ENCODE measurements at places on chromosomes 11 and 22. TPM values are rescaled to one million over a fixed set of nuclear protein-coding genes. Genes with fewer than 3 reads are reported as not detected.

DNA sequence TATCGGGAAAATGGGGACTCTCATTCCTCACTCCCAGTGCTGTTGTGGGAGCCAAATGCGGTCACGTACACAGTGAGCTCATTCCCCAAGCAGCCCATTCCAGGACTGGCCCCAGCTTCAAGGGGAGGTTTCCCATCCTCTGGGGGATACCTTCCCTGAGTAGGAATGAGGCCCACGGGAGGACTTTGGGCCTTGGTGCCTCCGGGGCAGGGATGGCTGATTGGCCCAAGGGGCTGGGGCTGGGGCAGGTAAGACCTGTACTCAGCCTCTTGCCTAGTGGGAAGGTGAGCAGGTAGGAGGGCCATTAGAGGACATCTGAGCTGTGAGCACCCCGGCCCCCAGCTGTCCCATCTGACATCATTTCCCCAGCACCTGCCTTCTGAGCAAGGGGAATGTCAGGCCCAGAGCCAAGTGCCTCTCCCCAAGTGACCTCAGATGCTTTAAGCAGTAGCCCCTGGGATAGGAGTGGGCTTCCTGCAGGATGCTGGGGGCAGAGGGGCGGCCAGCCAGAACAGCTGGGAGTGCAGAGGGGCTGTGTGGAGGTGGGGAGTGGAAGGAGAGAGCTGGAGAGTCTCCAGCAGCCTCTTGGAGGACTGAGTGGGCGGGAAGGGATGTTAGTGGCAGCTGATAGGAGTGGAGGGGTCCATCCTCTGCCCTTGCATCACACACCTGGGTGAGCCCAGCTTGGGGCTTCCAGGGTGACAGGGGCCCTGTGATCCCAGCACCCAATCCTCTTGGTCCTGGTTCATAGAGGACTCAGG lies 58.4 kb downstream of the CD82 start:
- DNase-seq = peak; percentile 89
- no peak overlapping the region for H3K4me3 ChIP-seq
- H3K4me1 ChIP-seq = peaks cover 61% of the 10 kb centered on the region
- no peak overlapping the region for H3K27ac ChIP-seq

DNA sequence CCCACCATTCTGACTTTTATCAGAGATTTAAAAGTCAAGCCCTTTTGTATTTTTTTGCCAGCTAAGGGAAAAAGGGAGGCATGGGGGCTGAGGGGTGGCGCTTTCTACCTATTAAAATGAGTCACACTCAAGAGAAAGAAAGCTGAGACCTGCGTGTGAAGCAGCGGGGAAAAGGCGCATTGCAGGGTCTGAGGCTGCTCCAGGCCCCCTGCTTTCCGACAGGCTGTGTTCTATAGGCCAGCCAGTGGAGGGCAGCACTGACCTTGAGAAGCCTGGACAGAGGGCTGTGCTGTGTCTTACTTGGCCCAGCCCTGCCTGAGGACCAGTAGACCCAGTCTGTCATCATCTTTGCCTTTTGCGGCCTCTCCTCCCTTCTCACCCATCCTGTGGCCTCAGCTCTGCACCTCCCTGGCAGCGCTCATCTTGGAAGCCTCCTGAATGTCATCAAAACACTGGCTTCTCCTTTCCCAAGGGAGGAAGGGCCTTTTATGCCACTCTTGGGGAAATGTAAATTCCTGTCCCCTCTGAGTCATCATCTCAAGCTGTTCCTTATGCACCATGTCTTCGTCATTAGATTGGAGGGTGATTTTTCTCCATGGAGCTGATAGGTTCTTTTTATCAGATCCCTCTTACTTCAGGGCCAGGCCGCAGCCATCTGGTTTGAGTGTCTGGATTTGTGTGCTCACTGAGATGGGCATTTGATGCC lies 12.6 kb upstream of the MAPK8IP1 start:
- H3K27ac ChIP-seq = no peak overlapping the region
- H3K27me3 ChIP-seq = no peaks in the 10 kb centered on the region
- H3K4me1 ChIP-seq = no peaks in the 10 kb centered on the region
- H3K36me3 ChIP-seq = peaks cover 98% of the 10 kb centered on the region
- H3K4me3 ChIP-seq = no peak overlapping the region
- DNase-seq = no peak

DNA sequence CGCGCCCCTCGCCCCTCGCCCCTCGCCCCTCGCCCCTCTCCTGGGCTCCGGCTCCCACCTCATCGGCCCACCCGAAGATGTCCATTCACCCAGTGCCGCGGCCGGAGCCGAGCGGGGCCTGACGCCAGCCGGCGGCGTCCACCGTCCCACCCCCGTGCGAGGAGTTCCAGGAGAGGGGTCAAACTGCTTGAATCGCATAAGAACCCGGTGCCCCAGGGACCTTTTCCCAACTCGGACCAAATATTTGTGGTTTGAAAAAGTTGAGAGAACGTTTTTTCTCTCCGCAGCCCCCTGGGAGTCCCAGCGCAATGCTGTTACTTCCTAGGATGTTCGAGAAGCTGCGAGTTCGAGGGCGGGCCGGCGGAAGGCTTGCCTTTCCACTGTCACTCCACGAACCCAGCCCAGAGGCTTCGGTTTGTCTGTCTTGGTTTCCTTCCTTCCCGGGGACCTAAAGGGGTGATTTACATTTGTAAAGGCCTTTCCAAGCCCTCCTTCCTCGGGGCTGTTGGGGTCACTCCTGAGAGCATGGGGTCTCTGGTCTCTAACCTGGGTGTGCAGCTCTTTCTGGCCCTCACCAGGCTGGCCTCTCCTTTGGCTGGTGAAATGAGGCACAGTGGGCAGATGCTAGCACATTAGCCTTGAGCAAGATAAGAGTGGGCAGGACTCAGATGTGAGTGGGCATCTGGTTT lies 38.0 kb downstream of the ETS1 start:
- peaks cover 53% of the 10 kb centered on the region for H3K4me1 ChIP-seq
- H3K27me3 ChIP-seq = no peaks in the 10 kb centered on the region
- H3K27ac ChIP-seq = peak overlapping the region; percentile 78
- no peaks in the 10 kb centered on the region for H3K36me3 ChIP-seq

Gene SNX15
- total RNA-seq = 57.1 TPM

Gene NLRP14
- not detected for total RNA-seq

DNA sequence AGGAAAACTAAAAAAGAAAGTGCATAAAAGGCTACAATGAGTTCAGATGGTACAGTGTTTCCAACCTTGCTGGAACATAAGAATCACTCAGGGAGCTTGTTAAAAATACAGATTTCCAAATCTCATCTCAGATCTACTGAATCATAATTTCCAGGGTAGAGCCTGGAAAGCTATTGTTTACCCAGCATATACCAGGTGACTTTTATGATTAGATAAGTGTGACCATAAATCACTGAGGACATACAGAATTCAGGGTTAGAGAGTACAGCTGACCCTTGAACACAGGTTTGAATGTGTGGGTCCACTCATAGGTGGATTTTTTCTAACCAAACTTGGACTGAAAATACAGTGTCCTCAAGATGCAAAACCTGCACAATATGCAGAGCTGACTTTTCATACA lies 11.9 kb downstream of the SAAL1 start:
- H3K4me1 ChIP-seq = no peaks in the 10 kb centered on the region
- DNase-seq = no peak
- no peak overlapping the region for H3K27ac ChIP-seq
- H3K27me3 ChIP-seq = no peaks in the 10 kb centered on the region
- peaks cover 69% of the 10 kb centered on the region for H3K36me3 ChIP-seq

DNA sequence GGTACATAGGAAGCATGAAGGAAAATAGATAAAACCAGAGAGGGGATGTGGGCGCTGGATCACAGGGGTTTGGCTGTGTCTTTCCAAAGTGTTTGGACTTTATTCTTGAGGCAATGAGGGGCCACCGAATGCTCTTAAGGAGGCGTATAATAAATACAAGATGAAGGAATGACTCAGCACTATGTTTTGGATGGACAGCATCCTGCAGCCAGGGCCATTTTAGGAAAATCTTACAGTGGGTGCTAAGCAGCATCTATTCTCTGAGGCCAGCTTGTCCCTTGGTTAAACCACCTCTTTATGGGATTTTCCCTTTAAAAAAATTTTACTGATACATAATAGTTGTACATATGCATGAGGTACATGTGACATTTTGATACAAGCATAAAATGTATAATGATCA lies 4.3 kb upstream of the LDHA start:
- no peak overlapping the region for H3K27ac ChIP-seq
- peaks cover 13% of the 10 kb centered on the region for H3K4me1 ChIP-seq
- H3K4me3 ChIP-seq = no peak overlapping the region
- H3K27me3 ChIP-seq = no peaks in the 10 kb centered on the region

Gene KRTAP5-1
- not detected for total RNA-seq

DNA sequence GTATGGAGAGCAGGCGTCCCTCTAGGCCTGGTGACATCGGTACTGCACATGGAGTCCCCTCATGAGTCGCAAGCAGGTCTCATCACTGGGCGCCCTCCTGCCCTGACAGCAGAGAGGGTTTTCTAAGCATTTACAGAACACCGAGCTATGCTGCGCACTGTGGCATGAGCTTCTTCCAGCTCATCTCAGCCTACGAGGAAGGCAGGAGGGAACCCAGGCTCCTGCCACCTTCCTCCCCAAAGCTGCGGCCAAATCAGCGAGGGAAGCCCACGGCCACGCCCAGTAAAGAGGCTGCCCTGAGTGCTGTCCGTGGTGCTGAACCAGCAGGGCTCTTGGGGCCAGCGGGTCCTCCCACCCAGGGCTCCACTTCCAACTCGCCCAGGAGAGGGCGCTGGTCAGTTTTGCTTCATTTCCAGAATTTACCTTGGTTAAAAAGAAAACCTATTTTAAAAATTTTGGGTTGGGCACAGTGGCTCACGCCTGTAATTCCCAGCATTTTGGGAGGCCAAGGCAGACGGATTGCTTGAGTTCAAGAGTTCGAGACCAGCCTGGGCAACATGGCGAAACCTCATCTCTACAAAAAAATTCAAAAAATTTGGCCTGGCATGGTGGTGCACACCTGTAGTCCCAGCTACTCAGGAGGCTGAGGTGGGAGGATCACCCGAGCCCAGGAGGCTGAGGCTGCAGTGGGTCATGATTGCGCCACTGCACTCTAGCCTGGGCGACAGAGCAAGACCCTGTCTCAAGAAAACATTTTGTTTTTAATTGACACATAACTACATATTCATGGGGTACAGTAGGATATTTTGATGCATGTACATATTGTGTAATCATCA lies 34.2 kb downstream of the PHF21B start:
- no peaks in the 10 kb centered on the region for H3K4me1 ChIP-seq
- no peak overlapping the region for H3K4me3 ChIP-seq
- H3K36me3 ChIP-seq = no peaks in the 10 kb centered on the region
- H3K27me3 ChIP-seq = no peaks in the 10 kb centered on the region

GRCh38 chr22:48301421-48301820 lies 1526.3 kb downstream of the BRD1 start:
- no peak for DNase-seq
- H3K27ac ChIP-seq = no peak overlapping the region
- H3K27me3 ChIP-seq = no peaks in the 10 kb centered on the region
- no peaks in the 10 kb centered on the region for H3K36me3 ChIP-seq

DNA sequence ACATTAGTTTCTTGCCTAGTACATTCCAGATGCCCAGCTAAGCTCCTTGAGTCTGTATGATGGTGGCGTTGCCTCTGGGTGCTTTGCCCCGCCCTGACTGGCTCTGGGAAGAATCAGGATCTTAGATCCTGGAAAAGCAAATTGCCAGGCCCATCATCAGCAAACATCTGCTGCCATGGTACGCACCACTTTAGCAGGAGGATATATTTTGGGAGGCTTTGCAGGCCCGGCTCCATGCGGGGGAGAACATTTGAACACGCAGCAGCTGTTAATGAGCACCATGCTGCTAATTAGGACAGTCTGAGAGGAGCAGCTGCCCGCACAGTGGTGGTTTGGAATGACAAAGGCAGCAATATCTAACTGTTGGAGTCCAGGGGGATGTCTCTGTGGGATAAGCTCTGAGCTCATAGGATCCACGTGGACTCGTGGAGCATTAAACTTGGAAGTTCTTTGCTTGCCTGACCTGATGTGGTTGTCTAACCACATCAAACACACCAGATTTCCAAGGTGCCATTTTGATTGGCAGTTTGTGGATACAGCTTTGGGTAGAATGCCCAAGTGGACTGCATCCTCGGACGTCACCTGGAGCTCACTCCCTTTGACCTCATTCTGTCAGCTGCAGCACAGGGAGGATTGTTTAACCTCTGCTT lies 217.0 kb upstream of the ZBED5 start:
- H3K27me3 ChIP-seq = no peaks in the 10 kb centered on the region
- no peak overlapping the region for H3K4me3 ChIP-seq
- H3K27ac ChIP-seq = no peak overlapping the region
- H3K4me1 ChIP-seq = no peaks in the 10 kb centered on the region
- no peaks in the 10 kb centered on the region for H3K36me3 ChIP-seq

DNA sequence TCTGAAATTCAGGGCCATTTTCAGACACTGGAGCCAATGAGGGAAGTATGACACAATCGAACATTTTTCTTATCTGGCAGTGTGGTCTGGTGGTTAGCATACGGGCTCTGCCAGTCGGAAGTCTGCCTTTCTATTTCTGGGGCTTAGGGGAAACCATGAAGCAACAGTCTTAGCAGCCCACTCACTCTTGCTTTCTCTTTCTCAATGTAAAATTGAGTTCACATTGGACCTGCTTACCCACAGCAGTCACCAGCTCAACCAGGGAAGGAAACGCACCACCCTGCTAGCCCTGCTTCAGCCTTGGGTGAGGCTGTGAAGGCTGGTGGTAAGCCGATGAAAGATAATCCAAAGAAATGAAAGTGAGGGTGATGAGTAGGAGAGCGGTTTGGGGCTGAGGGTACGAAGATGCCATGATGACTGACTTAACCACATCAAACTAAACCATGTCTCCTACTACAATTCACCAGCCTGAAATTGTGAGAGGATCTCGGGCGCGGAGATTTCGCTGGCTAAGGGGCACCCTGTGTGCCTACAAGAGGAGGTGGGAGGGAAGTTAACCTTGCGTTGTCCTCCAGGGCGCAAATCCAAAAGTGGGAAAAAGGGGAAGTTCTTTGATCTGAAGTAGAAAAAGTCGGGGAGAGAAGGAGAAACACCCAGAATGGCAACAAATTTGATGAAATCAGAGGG lies 2.0 kb upstream of the LMO2 start:
- no peak for DNase-seq
- H3K4me3 ChIP-seq = peak overlapping the region; percentile 34
- H3K27ac ChIP-seq = peak overlapping the region; percentile 27
- H3K4me1 ChIP-seq = peaks cover 2% of the 10 kb centered on the region
- H3K36me3 ChIP-seq = no peaks in the 10 kb centered on the region

DNA sequence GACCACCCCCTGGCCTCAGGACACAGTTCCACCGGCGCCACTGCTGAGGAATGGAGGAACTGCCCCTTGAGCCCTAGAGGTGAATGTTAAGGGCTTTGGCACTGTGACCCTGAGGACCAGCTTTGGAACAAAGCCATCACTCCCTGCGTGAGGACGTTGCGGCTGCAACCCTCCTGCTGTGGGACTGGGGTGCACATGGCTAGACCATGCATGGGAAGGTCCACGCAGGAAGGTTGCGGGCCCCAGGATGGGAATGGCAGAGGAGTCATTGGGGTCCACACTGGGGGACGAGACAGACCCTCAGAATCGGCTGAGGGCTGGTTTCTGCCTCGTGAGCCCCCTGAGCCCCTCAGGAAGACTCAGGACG lies 6.4 kb upstream of the ADORA2A start:
- no peak overlapping the region for H3K4me3 ChIP-seq
- H3K27ac ChIP-seq = no peak overlapping the region

- H3K27me3 ChIP-seq = no peaks in the 10 kb centered on the region
- no peaks in the 10 kb centered on the region for H3K36me3 ChIP-seq
- H3K27ac ChIP-seq = no peak overlapping the region
- no peak for DNase-seq
- H3K4me3 ChIP-seq = no peak overlapping the region
These were observed 11.5 kb downstream of the PARVG start for GRCh38 chr22:44192098-44192815.

GRCh38 chr11:26964339-26964738 lies 29.6 kb upstream of the FIBIN start:
- peaks cover 6% of the 10 kb centered on the region for H3K4me1 ChIP-seq
- DNase-seq = no peak
- no peaks in the 10 kb centered on the region for H3K27me3 ChIP-seq
- peak overlapping the region; percentile 6 for H3K27ac ChIP-seq
